Left cardiac atrium (tissue), 4 donors: ENCODE measurements at places on chromosomes 6 and 20. TPM values are rescaled to one million over a fixed set of nuclear protein-coding genes. Genes with fewer than 3 reads are reported as not detected.

DNA sequence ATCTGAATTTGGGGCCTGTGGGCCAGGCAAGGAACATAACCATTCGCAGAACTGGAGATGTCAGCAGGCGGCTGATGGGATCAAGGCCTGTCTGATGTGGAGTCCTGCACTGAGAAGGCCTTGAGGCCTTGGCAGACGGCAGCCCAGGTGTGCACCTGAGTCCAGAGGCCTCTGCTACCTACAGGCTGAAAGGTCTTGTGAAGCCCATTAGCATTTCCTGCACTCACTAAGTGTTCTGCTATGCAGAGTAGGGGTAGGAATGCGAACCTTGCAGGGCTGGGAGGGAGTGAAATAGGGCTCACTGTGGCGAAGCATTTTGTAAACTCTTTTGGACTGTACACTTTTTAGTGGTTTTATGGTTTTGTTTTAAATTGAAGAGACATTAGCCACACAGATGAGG, 48.3 kb upstream of the RNF24 start:
- no peak for DNase-seq

DNA sequence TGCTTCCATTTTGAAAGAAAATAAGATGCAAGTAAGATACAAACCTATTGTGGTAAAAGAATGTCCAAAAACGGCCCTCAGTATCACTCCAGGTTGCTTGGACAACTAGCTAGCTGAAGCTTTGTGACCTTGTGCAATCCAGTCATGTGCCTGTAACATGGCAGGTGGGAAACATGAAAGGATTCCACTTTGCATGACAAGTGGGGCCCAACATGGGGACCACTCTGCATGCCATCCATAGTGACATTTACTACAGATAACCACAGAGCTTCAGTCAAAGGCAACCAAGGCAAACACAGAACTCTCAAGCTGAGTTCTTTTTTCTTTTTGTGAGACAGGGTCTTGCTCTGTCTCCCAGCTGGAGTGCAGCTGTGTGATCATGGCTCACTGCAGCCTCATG, 15.8 kb upstream of the FBXO9 start:
- DNase-seq = no peak

GRCh38 chr6:43744491-43744890, 25.5 kb upstream of the VEGFA start:
- no peak for DNase-seq

- DNase-seq = no peak
Measured at GRCh38 chr20:33183312-33183711, 15.4 kb downstream of the BPIFA2 start.

The OTOR gene
- total RNA-seq = not detected

The KCNQ2 gene
- 2.0 TPM for total RNA-seq
